Muscle of arm (tissue), 14 donors: ENCODE measurements at places on chromosomes 16 and 17.

DNA sequence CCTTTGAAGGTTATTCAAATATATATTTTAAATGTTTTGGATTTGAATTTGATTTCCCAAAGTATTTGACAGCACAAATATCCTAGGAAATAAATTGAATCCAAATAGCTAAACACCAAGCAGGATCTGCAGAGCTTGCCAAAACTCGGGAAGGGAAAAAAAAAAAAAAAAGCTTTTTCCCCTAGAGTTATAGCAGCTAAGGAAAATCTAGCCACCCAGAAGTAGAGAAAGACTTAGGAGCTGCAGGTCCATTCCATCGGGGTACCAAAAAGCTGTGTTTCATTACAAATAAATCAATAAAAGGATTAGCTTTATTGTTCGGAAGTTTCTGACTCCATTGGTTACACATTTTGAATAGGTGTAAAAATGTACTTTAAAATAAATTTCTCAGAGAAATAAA is 19.3 kb downstream of the HSF5 start:
- DNase-seq, result no peak

- no peak for DNase-seq
Observed at GRCh38 chr16:58035356-58036170, 10.0 kb downstream of the MMP15 start.

DNA sequence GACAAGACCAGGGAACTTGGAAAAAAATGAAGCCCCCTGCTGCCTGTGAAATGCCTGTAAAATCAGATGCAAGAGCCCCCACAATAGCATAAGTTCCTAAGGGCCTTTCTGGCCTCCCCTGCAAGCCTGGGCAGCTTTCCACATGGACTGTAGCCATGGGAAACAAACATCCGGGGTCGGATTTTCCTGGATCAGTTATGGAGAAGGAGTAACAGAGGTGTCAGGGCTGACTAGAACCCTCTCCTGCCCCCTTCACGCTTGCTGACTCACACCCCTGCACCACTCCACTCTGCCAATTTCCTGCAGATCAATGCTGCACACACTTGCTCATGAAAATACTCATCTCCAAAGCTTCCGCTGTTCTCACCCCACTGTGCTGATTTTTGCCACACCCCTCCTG is 258.6 kb downstream of the CBLN1 start:
- DNase-seq, result no peak

DNA sequence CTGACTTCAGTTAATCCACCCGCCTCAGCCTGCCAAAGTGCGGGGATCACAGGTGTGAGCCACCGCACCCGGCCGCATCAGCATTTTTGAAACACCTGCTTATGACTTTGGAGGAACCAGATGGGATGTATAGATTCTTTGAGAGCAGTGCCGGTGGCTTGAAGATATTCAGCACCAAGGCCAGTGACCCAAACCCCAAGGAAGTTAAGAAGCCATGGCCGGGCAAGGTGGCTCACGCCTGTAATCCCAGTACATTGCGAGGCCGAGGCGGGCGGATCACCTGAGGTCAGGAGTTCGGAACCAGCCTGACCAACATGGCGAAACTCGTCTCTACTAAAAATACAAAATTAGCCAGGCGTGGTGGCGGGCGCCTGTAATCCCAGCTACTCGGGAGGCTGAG is 43.9 kb downstream of the TRARG1 start:
- no peak for DNase-seq

DNA sequence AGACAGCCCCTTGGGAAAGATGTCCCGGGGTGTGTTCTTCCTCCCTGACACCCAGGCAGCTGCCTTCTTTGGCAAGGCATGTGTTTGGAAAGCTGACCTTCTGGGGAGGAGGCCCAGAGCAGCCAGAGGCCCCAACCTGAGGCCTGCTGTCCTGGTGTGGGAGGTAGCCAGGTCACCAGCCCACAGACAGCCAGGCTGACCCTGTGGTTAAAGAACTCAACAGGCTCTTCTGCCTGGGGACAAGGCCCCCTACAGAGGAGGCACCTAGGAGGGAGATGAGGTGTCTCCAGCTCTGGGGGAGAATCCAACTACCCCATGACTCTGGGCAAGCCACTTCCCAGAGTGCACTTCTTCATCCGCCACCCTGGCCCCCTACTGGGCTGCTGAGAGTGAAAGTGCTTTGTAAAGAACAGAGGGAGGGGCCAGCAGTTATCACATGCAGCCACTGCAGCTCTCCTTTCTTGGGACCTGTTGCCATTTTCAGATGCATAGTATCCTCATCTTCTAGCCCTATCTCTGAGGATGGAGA is 13.1 kb upstream of the SREBF1 start:
- DNase-seq, result no peak

DNA sequence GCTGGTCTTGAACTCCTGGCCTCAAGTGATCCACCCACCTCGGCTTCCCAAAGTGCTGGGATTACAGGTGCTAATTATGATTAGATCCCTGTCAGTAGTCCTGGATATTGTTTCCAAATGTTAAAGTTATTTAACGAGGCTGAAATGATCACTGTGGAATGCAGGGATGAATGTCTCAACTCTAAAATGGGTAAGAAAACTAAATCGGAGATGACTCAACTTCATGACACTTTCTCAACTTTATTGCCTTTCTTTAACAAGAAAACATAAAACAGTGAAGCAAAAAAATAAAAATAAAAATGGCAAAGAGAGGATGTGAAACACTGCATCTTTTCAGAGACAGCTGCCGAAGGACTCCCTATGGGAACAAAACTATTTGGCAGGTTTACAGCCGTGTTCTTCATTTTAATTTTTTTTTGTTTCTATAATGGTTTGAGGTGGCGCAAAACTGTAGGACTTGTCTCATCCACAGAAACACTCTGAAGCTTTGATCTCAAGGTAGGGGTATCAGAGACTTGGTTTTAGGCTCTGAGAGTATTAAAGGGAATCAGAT is 382.0 kb downstream of the GRIN2A start:
- DNase-seq, result peak; percentile 4

GRCh38 chr17:185445-186138 is 4.1 kb upstream of the DOC2B start:
- no peak for DNase-seq

DNA sequence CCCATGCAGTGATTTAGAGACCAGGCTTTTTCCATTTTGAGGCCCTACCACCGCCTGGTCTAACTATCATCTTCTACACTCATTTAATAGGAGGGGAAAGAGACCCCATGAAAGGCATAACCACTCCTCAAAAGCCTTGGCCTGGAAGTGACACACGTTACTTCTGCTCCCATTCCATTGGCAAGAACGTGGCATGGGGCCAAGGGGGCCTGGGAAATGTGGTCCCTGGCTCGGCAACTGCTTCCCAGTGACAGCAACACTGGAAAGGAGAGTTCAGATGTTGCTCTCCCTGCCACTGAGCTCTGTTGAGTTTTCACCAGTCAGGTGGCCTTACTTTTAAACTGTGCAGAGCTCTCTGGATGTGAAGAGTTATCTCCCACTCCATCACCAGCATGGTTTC is 45.2 kb upstream of the MAP3K14 start:
- DNase-seq, result no peak
